ENCODE measurements at places on chromosomes 12 and 14.

- DNase-seq, result no peak
Measured at GRCh38 chr14:56491299-56492285, 88.0 kb upstream of the TMEM260 start.

GRCh38 chr14:96100161-96101064, 61.3 kb downstream of the C14orf132 start:
- peak; percentile 55 for DNase-seq

GRCh38 chr14:50139192-50139591, 22.8 kb upstream of the VCPKMT start:
- no peak for DNase-seq

- DNase-seq, result no peak
Measured at GRCh38 chr12:13376610-13377373, 180.3 kb downstream of the EMP1 start.

DNA sequence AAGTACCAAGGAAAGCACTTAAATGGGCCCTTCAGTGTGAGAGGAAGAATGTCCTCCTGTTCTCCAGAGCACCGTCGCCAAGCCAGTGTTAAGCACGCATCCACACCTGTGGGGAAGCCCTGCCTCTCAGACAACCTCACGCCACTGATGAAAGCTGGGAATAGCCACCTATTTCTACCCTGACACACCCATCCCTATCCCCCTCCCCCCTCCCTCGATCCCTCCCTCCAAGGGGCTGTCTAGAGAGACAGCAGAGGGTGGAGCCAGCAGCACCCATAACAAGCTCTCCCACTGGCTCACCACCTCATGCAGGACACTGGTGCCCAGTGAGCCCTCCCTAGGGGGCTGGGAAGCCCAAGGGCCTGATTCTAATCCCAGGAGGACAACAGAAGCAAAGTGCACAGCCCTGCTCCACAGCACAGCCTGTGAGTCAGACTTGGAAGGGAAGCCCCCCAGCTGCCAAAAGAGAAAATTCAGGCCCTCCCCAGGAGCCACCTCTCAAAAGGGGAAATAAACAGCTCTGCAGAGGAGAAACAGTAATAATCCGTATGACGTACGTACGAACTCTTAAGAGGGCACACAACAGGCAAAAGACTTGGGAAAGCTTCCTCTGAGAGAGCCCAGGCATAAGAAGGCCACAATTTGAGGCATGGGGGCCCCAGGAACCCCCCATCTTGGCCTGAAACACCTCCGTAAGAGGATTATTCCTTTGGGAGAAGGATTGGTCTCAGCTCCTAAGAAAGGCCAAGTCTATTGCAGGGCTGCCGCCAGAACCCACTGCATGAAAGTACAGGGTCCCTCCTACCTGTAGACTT, 7.8 kb downstream of the PITPNM2 start:
- no peak for DNase-seq

- DNase-seq, result no peak
Measured at GRCh38 chr14:33030386-33030785, 91.7 kb downstream of the NPAS3 start.

DNA sequence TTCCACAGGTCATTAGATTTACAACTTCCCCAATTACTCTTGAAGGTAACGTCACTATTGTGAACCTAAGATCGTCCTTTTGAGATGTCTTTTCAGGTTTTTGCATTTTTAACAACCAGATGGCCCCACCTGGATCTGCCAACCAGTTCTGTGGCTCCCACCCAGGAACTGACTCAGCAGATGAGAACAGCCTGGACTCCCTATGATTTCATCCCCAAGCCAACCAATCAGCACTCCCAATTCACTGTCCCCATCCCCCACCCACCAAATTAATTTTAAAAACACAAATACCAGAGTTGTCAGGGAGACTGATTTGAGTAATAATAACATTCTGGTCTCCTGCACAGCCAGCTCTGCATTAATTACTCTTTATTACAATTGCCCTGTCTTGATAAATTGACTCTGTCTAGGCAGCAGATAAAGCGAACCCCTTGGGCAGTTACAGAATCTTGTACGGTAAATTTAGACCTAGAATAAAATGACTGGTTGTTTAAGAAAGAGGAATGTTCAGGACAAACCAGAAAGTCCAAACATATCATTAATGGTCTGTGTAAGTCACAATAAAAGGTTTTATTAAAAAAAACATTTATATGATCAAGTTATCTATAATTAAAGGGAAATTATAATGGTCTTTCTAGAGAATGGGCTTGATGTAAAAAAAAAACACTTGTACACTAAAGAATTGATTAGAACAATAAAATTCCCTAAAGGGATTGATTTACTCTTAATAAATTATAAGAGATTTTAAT, 55.8 kb downstream of the COX16 start:
- no peak for DNase-seq

DNA sequence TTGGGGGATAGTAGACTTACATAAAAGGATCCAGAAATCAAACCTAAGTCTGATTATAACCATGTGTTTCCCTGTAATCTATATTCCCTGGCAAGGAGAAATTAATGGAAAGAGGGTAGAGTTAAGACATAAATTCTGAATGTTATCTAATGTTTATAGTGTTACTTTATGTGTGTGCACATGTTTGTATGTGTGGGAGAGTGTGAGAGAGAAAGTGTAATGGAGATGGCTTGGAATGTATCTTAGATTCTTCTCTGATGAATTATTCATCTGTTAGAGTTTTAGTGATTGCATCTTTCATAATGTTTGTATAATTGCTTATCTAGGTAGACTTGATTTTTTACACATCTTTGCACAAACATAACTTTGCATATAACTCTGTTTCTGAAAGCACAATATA, 490.9 kb downstream of the FLRT2 start:
- DNase-seq, result no peak

DNA sequence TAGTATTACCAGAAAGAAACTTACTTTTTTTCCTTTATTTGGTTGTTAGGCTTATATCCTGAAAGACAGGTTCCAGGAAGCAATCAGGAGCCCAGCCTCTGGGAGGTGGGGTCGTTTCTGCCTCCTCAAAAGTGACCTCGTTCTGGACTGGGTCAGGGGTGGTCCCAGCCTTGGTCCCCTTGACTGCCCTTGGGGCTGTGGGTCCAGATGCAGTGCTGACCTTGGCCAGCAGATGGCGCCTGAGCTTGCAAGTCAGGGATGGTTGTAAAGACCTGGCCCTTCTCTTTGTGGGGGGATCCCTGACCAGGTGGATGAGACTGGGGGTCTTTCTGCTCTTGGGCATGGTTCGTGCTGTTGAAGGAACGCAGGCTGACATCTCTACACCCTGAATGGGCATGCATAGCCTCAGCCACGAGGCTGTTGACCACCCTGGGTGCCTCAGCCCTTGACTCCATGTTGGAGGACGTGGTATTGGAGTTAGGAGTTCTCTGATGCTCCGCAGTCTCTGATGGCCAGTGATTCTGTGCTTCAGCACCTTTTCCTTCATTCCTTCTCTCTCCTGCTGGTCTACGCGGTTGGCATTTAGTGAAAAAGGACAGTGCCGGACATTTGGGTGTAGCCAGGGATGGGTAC, 62.4 kb downstream of the ADCK1 start:
- DNase-seq, result peak; percentile 38

Data from stimulated activated CD4-positive, alpha-beta T cell treated with anti-CD3 and anti-CD28 coated beads, TNF-alpha, amount 100 ng/mL, for 48 hours (primary cell).